ENCODE measurements at places on chromosomes 5 and 9.

DNA sequence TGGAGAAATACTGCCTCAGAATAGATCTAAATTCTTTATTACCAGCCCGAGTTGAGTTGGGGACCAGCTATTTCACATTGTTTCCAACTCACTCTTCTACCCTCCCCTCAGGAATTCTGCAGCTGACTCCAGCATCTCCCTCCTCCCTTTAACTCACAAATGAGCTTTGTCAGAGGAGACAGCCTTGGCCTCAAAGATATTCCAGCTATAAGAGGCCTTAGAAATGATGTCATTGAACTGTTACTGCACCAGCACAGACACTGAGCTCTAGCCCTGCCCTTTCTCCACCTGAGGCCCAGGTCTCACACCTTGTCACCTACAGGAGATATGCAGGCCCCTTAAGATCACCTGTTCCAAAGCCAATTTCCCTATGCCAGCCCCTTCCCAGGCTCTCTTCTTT lies 78.4 kb upstream of the ATP10B start:
- DNase-seq = no peak

- DNase-seq = peak; percentile 85
Measured at GRCh38 chr5:151123897-151124751, 33.5 kb downstream of the ANXA6 start.

- DNase-seq = no peak
Measured at GRCh38 chr5:39186289-39186688, 33.1 kb downstream of the FYB1 start.

DNA sequence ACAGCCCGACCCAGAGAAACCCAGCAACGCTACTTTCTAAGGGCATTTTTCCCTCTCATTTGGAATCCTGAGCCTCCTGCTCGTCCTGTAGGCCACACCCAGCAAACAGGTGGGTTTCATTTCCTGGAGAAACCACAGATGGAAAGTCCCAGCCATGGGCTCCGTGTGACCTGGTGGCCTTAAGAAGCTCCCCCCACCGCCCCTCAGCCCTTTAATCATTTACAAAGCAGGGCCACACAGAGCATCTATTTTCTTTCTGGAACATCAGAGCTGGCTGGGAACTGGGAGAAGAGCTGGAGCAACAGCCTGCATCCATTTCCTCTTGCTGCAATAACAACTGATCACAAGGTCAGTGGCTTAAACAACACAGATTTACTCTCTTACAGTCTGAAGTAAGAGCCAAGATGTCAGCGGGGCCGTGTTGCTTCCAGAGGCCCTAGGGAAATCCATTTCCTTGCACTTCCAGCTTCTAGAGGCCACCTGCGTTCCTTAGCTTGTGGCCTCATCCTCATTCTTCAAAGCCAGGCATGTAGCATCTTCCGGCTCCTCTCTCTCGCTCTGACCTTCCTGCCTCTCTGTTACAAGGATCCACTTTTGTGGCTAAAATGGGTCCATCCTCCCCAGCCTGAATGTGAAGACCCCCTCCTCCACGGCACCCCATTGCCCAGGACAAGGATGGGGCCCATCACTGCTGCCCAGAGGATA lies 40.5 kb downstream of the C9orf50 start:
- DNase-seq = peak; percentile 65

GRCh38 chr5:90022002-90022710 lies 387.4 kb downstream of the CETN3 start:
- no peak for DNase-seq

GRCh38 chr9:89640361-89640760 lies 35.5 kb downstream of the GADD45G start:
- no peak for DNase-seq

DNA sequence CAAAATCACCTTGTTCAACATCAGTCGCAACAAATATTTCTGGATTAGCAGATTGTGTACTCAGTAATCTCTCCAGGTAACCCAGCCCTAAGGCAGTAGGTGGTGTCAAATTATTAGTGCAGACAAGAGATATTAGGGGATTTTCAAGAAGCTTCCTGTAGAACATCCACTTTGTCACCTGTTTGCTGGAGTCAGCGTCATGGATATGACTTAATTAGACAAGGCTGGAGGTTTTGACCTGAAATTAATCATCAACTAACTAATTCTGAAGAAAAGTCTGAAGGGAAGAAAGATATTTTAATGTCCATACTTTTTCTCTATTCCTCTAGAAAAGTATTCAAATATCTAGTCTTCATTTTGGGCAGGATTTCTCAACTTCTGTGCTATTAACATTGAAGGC lies 91.4 kb upstream of the CCDC112 start:
- DNase-seq = no peak

GRCh38 chr5:2894736-2895135 lies 143.3 kb upstream of the IRX2 start:
- DNase-seq = no peak

DNA sequence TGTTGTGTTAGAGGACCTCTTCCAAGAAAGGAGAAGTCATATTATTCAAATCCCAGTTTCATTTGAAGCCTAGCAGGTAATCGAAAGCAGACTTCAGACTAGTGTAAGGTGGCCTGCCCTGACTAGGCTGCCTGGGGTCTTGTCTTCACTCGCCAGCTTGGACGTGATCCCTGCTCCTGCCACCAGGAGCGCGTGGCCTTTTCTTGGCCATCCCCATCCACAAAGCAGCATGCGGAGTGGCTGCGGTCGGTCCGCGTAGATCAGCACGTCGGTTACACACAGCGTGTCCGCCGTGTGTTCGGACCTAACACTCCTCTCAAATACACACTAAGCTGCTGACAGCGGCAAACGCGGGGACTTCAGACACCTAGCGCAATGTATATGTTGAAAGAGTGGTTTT lies 37.3 kb downstream of the CFAP77 start:
- no peak for DNase-seq

GRCh38 chr5:75891736-75892135 lies 174.5 kb upstream of the POC5 start:
- DNase-seq = no peak

GRCh38 chr5:95731571-95732554 lies 727 bp downstream of the RHOBTB3 start:
- DNase-seq = peak; percentile 69

- DNase-seq = no peak
Measured at GRCh38 chr9:69207503-69207902, 33.4 kb downstream of the TJP2 start.
